ENCODE measurements at places on chromosomes 12 and 14.

- DNase-seq: no peak
These were observed 84.5 kb downstream of the CCDC88C start for GRCh38 chr14:91332986-91333649.

GRCh38 chr14:49966971-49967630, 74.2 kb downstream of the ARF6 start:
- DNase-seq: no peak

DNA sequence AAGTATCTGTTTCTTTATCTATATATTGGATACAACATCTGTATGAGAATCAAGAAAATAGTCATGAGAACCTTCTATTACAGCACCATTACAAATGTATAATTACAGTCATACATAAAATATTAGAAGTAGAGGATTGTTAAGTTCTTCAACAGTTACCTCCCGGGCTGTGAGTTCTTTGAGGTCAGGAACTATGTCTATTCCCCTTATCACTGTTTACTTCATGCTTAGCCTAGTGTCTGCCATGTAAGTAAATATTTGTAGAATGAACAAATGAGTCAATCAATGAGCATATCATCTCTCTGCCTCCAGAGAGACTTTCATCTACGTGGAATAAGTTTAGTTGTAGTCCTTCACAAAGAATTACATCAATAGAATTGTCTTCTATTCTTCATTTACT, 47.2 kb downstream of the PUS7L start:
- DNase-seq: no peak

GRCh38 chr14:71309756-71310155, 402.5 kb downstream of the PCNX1 start:
- no peak for DNase-seq

DNA sequence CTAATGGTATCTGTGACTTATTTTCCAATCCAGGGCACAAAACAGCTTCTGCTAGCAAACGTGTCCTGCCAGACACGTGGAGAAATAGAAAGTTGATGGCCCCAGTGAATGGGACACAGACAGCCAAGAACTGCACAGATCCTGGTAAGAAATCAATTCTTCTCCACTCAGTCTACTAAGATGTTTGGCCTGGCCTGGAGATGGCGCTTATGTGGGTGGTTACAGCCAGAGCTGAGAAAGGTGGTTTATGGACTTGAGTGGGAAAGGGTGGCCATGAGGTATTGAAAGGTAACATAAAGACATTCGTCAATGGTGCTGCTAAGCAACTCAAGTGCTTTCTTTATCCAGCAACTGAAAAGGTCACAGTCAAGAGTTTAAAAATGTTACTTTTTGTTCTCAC, 2.9 kb downstream of the SLC24A4 start:
- no peak for DNase-seq

- peak; percentile 25 for DNase-seq
These were observed 49.1 kb upstream of the MEG3 start for GRCh38 chr14:100776681-100777365.

GRCh38 chr12:45670346-45671065, 59.0 kb upstream of the ARID2 start:
- DNase-seq: no peak

DNA sequence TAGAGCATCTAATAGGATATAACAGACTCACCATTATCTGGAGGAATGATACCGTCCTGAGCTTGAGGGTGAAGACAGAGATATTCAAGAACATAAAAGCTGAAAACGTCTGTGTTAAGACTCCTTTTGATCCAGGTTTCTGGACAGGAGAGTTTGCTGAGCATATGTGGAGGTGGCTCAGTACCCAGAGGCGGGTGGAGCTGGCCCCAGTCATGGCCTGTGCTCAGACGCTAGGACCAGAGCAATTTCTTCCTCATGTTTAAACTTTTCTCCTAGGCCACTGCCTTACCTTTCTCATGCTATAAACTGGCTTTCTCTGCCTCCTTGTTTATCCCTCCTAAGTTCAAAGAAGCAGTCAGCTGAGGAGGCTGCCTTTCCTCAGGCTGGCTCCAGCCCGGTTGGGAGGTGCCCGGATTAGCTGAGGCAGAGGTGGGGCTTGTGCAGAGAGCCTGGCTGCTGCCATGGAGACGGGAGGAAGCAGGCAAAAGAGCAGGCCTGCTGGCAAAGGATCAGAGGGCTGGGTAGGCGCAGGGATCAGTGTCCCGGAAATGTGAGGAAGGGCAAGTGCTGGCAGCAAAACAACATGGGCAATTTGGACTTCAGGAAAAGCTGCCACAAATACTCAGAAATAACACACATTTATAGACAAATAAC, 13.7 kb downstream of the COA8 start:
- no peak for DNase-seq

DNA sequence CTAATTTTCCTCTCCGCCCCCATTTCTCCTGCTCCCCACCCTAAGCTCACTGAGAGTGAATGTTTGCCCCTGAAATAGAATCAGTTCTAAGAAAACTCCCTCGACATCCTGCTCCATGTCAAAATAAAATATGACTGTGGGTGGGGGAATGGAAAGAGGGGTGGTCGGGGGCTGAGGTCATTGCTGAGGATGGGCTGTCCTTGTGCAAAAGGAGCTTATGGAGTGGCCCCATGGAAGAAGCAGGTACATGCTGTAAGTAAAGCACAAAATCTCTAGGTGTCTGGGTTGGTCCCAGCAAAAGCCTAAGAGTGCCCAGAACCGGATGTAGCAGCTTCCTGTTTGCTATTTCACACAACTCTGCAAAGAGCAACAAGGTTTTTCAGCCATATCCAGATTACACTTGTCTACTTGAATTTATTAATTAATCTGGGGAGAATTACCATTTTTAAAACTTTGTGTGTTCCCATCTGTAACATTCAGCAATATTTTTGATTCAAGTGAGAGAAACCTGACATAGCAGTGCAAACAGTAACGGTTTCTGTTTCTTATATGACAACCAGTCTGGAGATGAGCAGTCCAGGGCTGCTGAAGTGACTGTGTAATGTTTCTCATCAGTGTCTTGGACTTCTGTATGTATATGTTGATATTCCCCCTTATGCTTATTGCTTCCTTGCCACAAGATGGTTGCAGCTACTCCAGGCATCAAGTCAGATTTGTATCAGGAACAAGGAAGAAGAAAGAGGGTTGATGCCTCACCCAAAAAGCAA, 40.4 kb upstream of the GZMB start:
- peak; percentile 74 for DNase-seq

GRCh38 chr14:26730929-26731618, 133.2 kb upstream of the NOVA1 start:
- DNase-seq: no peak

DNA sequence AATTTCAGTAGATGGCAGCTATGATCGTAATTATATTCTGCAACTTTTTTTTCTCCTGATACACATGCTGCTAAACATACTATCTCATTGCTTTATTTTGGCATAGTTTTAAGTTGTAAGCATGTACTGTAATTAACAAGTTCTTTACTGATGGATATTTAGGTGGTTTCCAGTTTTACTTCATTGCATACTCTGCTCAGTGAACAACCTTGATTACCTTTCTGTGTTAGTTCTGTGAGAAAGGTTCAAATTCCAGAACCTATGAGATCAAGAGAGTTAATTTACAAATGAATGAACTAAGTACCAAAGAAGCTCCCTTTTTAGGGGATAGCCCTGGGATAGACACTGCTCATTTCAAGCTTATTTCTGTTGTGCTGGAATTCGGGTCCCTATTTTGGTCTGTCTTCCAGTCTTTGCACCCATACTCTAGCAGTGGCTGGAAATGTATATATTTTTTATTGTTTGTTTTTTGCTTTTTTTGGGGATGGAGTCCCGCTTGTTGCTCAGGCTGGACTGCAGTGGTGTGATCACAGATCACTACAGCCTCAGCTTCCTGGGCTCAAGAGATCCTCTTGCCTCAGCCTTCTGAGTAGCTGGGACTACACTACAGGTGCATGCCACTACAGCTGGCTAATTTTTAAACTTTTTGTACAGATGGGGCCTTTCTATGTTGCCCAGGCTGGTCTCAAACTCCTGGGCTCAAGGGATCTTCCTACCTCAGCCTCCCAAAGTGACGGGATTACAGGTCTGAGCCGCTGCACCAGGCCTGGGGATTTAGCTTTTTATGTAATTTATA, 10.6 kb downstream of the PAPOLA start:
- no peak for DNase-seq

GRCh38 chr12:88805692-88806091, 225.4 kb upstream of the KITLG start:
- DNase-seq: no peak

DNA sequence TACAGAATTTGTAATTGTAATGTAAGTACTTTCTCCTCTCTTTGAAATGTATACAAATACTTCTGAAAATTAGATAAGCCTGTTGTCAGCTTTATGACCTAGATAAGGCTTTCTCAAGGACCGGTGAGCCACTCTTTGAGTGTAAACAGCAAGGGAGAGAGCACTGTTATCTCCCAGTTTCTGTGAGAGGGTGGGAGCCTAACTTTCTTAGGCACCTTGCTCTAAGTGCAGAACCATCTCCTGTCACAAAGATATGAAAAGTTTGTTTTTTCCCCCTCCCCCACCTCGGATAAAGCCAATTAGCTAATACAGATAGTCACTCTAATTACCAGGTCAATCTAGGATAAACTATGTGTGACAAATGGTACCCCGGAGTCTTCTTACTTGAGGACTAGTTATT, 35.8 kb downstream of the CAPS2 start:
- no peak for DNase-seq

DNA sequence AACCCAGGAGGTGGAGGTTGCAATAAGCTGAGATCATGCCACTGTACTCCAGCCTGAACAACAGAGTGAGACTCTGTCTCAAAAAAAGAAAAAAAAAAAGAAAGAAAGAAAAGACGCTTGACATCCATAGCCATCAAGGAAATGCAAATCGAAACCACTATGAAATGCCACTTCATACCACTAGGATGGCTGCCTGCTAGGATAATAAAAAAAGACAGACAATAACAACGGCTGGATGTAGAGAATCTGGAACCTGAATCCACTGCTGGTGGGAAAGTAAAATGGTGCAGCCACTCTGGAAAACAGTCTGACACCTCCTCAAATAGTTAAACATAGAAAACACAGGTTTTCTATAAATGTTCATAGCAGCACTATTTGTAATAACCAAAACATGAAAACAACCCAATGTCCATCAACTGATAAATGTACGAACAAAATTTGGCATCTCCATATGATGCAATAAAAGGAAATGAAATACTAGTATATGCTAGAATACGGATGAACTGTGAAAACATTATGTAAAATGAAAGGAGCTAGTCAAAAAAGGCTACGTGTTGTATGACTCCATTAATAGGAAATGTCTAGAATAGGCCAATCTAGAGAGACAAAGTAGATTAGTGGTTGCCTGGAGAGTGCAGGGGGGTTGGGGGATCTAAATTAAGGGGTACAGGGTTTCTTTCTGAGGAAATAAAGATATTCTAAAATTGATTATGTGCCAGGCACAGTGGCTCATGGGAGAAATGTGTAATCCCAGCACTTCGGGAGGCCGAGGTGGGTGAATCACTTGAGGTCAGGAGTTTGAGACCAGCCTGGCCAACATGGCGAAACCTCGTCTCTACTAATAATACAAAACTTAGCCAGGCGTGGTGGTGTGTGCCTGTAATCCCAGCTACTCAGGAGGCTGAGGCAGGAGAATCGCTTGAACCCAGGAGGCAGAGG, 9.7 kb downstream of the WSB2 start:
- no peak for DNase-seq

DNA sequence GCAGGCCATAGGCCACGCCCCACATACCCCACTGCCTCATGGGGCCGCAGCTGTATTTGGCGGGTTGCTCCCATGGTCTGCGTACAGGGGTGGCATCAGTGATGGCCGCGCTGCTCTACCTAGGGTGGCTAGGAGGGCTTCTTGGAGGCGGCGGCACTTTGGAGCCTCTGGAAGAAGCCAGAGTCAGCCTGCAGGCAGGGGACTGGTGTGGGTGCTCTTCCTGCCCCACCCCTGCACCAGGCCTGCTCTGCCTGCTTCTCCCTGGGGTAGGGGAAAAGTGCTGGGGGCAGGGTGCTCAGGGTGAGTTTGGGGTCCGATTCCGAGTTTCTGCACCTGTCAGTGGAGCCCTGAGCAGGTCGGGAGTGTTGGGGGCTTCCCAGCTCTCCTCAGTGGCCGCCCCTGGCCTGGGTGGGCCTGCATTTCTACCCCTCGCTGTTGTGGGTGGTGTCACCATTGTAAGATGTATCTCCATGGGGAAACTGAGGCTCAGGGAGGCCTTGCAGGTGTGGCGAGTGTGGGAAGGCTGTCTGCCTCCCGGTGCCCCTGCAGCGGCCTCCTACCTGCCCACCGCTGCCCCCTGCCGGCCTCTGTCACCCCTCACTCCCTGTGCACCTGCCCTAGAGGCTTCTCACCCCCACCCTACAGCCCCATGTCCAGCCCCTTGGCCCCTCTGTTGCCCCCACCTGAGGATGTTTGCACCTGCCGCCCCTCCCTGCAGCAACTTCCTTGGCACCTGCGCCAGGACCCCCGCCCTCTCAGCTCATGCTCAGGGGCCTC, 5.5 kb downstream of the CEP170B start:
- DNase-seq: peak; percentile 82

DNA sequence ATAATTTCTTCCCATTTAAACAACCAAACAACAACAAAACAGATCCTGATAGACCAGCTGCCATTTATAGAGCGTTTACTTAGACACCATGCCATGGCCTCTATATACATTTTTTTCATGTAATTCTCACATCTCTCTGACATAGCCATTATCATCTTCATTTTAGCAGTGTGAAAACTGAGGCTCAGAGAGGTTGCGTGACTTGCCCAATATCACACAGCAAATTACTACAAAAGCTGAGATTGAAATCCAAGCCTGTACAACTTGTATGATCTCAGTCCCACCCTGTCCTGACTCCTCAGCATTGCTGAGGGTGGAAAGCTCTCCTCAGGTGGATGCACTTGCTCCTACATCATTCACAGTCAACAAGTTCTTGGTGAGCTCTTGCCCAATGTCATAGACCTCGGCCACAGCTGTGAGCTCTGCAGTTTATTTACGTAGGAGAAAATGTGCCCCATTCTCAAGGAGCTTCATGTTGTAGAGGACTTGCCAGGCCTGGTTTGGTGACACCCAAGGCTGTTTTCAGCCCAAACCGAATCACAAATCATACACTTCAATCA, 55.5 kb downstream of the CRACR2A start:
- no peak for DNase-seq

GRCh38 chr14:34538871-34539406, 562 bp downstream of the EAPP start:
- DNase-seq: no peak

GRCh38 chr12:21221072-21221471, 90.1 kb downstream of the SLCO1B1 start:
- DNase-seq: no peak

GRCh38 chr12:50184261-50184660, 17.1 kb upstream of the CERS5 start:
- no peak for DNase-seq

GRCh38 chr14:72000907-72001306, 68.7 kb downstream of the RGS6 start:
- DNase-seq: no peak

- DNase-seq: no peak
These were observed 6.5 kb downstream of the XRCC3 start for GRCh38 chr14:103708750-103709187.
